ENCODE measurements at places on chromosomes 4 and X. TPM values are rescaled to one million over a fixed set of nuclear protein-coding genes. Genes with fewer than 3 reads are reported as not detected.

DNA sequence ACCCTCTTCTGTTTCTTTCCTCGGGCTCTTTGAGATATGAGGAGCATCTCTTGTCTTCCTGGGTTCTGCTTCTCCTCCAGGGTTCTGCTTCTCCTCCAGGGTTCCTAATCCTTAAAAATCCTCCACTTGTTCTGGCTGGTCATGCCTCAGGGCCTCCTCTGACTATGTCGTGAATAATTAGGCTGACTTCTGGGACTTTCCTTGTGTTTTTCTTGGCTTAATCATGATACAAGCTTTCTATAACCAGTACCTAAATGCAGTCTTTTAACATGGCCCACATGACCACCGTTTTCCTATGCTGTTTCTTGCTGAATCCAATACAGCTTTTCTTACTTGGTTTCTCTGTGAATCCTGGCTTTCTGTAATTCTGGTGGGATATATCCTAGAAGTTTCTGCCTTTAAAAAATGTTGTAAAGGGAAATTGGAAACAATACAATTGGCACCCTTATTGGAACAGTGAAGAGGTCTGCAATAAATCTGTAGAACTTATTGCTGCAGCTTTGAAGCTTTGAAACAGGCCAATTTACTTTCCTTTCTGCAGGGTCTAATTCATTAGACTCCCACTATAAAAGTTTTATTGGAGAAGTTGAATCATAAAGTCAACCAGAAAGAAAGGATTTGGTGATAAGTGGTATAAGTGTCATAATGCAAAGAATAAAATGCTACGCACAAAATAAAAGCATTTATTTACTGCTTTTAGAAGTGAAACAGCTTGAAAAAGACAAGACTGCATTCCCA is 213.1 kb downstream of the UGT8 start:
- no peak for DNase-seq

DNA sequence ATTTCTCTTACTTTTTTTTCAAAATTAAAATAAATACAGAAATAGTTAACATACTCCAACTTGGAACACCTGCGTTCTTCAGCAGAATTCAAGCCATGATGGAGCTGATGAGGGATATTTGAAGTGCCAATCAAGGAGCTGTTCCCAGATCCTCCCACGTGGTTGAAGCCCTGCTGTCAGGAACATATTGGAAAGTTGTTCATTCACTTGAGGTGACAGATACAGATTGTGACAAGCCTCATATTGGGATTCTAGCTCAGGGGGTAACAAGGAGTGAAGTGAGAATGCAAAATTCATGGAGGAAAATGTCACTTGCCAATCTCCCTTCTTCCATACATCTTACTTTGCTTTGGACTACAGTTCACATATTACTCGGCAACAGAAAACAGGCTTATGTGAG is 2670.8 kb downstream of the PCDH7 start:
- DNase-seq: no peak

DNA sequence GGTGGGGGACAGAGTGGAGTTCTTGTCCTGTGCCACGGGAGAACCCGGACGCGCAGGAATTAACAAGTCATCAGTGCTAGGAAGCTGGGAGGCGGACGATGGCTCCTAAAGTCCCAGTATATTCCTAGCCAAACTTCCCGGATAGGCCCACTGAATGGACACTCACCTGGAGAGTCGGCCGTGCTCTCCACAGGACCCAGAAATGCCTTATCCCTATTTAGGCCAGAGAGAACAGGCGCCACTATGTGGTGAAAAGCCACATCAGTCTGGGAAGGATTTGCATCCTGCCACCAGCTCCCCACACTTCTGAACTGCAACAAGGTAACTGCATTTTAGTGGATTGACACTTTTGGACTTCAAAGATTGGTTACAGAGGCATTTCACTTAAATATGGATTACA is 1.1 kb downstream of the CFAP299 start:
- DNase-seq: peak; percentile 0

DNA sequence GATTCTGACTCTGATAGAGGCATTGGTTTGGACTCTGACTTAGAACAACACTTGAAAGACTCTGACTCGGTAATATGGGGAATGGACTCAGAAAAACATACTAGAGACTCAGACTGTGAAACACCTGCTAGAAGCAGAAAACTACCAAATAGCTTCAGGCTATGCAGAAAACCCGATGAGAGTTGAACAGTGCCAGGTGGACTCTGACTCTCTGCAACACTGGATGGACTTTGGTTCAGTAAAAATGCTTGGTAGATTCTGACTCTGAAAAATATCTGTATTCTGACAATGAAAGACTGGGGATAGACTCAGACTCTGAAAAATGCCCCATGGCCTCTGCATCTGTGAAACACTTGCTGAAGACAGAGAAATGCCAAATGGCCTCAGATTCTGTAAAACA is 215.1 kb upstream of the HDX start:
- no peak for DNase-seq

- DNase-seq: no peak
Observed at GRCh38 chr4:96767815-96768480, 928.1 kb downstream of the PDHA2 start.

DNA sequence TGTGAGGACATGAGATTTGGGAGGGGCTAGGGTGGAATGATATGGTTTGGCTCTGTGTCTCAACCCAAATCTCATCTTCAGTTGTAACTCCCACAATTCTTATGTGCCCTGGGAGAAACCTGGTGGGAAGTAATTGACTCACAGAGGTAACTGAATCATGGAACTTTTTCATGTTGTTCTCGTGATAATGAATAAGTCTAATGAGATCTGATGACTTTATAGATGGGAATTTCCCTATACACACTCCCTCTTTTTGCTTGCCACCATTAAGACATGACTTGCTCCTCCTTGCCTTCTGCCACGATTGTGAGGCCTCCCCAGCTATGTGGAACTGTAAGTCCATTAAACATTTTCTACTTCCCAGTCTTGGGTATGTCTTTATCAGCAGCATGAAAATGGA is 253.2 kb upstream of the GK2 start:
- peak; percentile 27 for DNase-seq

DNA sequence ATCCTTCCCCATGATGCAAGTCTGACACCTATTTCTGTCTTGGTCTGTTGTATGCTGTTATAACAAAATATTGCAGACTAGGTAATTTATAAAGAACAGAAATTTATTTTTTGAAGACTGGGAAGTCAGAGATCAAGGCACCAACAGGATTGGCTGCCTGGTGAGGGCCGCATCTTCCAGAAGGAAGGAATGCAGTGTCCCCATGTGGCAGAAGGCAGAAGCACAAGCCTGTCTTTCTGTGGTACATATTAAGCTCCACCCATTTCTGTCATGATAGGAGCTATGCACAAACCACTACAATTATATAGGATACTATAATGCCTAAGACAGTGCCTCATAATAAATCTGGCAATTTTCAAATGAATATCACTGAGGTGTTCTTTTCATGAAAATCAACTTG is 502.3 kb upstream of the DIAPH2 start:
- peak; percentile 22 for DNase-seq

DNA sequence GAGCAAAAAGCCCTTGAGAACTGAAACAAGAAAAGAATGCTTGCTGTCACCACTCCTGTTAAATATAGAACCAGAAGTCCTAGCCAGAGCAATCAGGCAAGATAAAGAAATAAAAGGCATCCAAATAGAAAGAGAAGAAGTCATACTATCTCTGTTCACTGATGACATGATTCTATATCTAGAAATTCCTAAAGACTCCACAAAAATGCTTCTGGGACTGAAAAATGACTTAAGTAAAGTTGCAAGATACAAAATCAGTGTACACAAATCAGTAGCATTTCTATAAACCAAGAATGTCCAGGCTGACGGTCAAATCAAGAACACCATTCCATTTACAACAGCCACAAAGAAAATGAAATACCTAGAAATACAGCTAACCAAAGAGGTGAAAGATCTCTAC is 552.7 kb upstream of the SLIT2 start:
- DNase-seq: no peak

- DNase-seq: no peak
Observed at GRCh38 chr4:184448821-184449220, 25.5 kb downstream of the IRF2 start.

DNA sequence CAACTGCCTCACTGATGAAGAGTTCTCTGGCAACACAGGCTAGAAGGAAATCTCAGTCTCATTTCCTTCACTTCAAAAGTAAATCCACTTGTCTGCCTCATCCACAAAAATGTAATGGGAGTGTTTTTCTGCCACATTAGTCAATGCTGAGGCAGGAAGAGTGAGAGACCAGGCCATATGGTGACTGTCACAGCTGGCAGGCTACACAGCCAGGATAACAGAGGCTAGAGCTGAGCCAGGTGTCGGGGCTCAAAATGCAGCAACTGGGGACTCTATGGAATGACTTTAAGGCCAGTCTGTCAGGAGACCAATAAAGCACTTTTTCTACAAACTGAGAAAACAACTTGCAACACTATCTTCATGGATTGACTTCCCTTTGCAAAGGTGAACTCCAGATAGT is 204.2 kb downstream of the GPC3 start:
- DNase-seq: no peak

- no peak for DNase-seq
Observed at GRCh38 chrX:31593353-31593752, 521.5 kb upstream of the FTHL17 start.

GRCh38 chr4:154503598-154503997 is 12.0 kb upstream of the DCHS2 start:
- DNase-seq: peak; percentile 12

DNA sequence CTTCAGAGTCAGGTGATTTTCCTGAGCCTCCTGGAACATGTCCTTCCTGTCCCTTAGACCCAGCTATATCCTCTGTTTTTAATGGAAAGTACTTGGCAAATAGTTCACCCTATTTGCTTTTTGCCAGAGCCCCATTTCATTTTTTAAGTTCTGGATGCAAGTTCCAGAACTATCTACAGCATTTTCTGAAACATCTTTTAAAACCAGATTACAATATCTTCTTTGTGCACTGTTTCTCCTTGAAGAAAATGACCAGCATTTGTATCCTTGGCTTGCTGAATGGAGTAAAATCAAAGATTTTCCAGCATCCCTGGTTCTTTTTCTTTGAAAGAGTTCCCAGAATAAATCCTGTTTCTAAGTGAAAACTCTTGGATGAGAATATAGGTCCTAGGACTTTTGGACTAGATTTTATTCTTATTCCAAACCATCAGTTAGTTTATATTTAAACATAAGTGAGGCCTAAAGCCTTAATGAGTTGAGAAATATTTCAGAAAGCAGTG is 224.3 kb downstream of the ANK2 start:
- no peak for DNase-seq

- no peak for DNase-seq
Observed at GRCh38 chr4:65589331-65589730, 81.0 kb downstream of the EPHA5 start.

- peak; percentile 34 for DNase-seq
Observed at GRCh38 chr4:55545151-55545550, 1.6 kb downstream of the CLOCK start.

GRCh38 chr4:119138046-119138445 is 2.4 kb downstream of the MYOZ2 start:
- DNase-seq: no peak

DNA sequence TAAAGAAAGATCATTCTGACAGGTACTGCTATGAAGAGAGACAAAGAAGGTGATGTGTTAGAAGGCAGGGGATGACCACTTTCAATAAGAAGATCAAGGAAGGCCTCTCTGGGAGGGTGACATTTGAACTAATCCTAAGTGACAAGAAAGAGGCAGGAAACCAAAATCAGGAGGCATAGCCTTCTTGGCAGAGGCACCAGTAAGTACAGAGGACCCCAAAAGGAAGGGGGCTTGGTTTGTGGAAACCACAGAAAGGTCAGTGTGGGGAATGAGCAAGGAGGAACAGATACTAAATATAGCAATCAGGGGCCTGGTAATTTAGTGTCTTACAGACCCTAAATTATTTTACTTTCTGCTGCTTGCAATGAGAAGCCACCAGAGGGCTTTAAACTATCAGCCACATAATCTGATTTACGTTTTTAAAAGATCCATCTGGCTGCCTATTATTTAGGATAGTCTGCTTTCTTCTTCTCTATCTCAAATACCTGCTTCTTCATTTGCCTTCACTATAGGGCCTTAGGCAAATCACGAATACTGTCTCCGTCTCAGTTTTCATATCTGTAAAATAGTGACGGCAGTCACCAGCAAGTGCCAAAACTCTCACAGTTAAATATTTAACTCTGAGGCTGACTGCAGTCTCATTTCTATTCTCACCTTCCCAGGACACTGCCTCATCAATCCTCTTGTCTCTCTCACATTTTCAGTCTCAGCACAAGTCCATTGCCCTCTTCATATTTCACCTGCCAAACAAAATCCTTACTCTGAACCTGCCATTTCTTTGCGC is 16.7 kb downstream of the NR3C2 start:
- DNase-seq: no peak

DNA sequence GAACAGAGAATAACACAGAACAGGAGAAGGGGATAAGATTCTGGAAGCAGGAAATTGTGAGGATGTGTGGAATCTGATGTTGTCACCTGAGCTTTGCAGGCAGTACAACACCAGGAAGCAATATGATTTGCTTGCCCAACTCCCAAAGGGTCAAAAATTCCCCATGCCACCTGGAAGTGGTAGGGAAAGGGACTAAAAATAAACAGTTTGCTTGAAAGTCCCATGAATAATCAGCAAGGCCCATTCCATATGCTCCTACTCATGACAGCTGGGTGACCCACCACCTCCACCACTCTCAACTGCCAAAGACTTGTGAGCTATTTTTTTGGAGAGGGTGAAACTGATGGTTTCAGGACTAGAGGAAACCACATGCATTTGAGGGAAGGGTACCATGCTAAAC is 168.4 kb downstream of the KCNIP4 start:
- DNase-seq: no peak

DNA sequence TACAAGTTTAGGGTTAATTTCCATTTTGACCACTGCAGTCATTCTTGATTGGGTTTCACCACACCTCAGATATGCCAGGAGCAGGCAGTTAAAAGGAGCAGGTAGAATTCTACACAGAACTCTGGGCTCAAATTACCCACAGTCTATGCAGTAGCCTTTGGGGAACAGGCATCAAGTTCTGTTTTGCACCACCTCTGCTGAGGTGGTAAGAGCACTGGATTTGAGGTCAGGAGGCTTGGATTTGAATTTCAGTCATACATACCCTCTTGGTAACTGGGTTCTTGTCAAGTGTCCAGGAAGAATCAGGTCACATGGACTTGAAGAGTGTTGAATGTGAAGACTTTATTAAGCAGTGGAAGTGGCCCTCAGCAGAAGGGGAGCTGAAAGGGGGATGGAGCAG is 40.4 kb upstream of the PGK1 start:
- DNase-seq: no peak

The CT55 gene
- not detected for total RNA-seq

The BCORL1 gene
- 0.06 TPM for total RNA-seq

The RHOXF2 gene
- total RNA-seq: not detected

The SMIM10 gene
- 11.8 TPM for total RNA-seq

The ZNF674 gene
- 1.2 TPM for total RNA-seq
